Stimulated activated CD4-positive, alpha-beta T cell treated with anti-CD3 and anti-CD28 coated beads, Interleukin-15, amount 100 ng/mL, for 1 hour (primary cell): ENCODE measurements at places on chromosomes 3 and 15.

DNA sequence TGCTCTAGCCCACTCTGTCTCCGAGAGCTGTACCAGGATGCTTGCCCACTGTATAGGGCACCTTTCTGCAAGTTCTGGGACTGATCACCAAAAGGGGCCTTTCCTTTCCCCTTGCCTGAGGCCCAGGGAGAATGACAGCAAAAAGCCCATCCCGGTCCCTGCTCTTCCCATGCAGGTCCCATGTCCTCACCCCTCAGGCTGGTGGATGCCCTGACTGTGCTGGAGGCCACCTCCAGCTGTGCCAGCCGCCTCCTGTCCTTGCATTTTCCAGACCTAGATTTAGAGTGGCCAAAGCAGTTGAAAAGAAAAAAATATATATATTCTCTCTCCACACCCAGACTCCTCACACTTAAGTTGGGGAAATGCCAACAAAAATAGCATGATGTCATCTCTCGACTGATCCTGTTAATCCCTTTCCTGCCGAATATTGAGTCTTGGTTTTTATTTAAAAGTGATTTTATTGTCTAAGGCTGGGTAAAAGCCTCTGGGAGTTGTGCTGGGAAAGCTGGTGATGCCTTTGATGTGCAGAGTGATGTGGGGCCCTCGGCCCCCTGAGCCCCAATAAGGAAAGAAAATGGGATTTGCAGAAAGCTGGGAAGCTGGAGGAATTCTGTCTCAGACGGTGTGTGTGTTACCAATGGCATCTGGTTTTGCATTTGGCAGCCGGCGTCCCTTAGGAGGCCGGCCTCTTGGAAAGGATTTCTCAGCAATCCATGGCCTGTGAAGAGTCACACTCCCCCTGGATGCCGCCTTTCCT lies 29.3 kb upstream of the TPM1 start:
- no peak for DNase-seq

DNA sequence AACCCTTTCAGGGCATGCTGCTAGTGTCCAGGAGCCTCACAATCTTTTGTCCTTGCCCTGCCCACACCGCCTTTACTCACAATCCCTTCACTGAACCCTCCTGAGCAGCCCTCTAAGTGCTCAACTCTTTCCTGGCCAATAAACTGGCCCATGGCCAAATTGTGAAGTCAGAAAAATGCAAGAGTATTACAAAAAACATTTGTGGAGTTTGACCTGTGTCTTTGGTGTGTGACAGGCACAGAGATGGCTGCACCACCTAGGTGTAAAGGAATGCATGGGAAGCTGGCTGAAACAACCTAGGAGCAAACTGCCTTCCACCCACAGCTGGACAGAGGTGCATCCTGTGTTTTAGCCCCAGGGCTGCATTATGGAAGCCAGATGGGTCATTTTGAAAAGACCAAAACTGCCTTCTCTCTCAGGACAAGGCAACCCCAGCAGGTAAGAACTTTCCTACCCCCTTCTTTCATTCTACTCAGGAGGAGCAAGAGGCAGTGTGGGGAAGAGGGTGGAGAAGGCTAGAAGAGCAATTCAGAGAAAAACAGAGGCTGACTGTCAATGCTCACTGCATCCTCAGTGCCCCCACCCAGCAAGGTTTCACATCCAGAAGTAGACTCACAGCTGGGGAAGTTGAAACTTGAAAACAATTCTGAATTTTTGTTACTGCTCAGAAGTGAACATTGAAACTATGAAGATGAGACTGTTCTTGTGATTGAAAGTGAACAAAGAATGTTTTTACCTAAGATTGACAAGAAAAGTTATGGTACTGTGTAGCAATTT lies 78.6 kb downstream of the TRIM42 start:
- no peak for DNase-seq

DNA sequence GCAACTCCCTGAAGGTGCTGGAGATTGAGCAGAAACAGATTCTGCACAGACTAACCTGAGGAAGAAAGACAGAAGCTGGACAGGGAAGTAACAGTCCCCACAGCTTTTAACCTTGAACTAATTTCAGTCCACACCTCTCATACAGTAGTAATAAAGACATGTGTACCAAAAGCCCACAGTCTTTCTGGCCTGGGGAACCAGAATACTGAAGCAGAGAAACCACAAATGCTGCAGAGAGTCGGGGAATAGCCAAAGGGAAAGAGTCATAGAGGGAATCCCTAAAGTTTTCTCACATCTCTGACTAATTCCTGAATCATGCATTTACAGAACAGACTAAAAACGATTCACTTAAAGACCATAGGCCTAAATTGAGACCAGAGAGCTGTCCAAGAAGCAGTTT lies 503.4 kb upstream of the NECTIN3 start:
- DNase-seq: no peak

GRCh38 chr3:187107989-187108388 lies 31.3 kb downstream of the RPL39L start:
- DNase-seq: no peak

DNA sequence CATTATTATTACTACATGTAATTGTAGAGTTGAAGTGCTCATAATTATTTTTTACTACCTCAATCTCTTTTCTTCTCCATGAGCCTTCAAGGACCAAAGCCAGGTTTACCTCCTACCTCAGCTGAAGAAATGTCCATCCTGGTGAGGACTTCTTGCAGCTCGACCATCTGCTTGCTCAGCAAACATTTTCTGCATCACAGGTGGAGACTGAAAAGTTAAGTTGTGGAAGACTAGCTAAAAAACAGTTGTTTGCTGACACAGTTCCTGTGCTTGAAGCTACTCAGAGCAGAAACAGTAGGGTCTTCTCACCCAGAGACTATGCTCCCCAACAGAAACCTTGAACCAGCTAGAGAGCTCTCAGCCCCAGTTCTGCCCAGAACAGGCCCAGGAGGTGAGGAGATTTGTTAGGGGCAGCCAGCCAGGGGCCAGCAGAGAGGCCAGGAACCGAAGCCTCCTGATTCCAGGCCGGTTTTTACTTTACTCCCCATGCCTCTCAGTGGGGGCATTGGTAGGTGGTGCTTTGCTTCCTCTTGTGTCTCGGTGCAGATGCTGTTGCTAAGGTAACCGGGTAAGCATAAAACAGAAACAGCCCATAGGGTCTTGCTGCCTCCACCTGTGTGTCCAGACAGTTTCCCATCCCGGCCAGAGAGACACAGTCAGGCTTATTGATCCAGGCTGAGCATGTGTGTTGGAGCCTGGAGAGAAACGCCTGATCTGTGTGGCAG lies 54.9 kb downstream of the CCNL1 start:
- DNase-seq: no peak

DNA sequence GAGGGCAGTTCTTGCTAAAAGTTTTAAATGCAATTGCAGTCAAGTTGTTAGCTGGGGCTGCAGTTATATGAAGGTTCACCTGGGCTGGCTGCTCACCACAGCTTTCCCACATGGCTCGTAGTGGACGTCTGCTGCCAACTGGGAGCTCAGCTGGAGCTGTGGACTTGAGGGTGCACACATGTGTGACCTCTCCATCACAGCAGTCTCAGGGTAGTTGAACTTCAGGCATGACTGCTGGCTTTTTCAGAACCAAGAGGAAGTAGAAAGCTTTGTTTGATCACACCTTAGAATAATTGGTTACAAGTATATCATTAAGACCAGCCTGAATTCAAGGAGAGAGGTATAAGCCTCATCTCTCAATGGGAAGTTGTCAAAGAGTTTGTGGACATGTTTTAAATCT lies 74.1 kb downstream of the CHL1 start:
- DNase-seq: no peak

- DNase-seq: no peak
Observed at GRCh38 chr15:58425185-58425584, 6.6 kb upstream of the LIPC start.

DNA sequence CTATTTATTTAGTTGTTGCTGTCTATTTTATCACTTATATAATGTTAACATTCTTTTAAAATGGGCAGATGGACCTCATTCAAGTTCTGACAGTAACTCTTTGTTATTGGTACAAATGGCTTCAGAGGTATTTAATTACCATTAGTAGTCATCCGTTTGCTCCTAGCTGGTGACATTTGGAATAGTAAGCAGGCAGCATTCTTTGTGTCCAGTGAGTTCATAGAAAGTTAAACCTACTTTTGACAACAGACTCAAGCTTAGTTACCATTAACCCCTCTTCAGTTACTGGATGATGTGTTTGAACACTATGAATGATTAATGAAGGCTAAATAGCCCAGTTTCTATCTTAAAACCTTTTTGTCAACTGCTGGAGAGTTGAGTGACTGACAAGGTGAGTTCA lies 500.7 kb upstream of the ATP11B start:
- DNase-seq: no peak

- DNase-seq: no peak
Observed at GRCh38 chr3:127689266-127689860, 16.6 kb downstream of the ABTB1 start.

DNA sequence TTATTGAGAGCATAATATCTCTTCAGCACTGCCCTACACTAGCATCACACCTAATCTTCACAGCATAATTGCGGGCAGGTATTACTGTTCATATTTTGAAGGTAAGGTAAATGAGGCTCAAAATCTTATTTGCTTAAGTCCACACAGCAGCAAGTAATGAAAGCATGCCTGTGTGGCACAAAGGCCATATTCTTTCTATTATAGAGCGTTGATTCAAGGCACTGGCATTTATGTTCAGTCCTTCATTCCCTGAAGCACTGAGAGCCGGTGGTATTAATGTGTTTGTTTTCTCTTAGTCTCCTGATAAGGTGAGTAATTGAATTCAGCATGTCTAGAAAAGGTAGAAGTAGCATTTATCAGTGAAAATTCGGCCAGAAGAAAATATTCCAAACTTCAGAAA lies 231.2 kb downstream of the BBX start:
- DNase-seq: no peak

GRCh38 chr3:102476198-102476597 lies 41.4 kb downstream of the ZPLD1 start:
- DNase-seq: no peak

DNA sequence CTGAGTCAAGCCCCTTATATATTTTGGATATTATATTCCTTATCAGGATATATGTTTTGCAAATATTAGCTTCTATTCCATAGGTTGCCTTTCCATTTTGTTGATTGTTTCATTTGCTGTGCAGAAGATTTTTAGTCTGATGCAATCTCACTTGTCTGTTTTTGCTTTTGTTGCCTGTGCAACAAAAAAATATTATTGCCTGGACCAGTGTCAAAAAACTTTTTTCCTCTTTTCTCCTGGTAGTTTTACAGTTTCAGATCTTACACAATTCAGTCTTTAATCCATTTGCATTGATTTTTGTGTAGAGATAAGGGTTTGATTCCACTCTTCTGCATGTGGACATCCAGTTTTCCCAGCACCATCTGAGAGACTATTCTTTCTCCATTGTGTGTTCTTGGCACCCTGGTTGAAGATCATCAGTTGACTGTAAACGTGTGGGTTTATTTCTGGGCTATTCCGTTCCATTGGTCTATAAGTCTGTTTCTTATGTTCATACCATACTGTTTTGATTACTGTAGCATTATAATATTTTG lies 228.9 kb upstream of the NR2E3 start:
- DNase-seq: no peak

DNA sequence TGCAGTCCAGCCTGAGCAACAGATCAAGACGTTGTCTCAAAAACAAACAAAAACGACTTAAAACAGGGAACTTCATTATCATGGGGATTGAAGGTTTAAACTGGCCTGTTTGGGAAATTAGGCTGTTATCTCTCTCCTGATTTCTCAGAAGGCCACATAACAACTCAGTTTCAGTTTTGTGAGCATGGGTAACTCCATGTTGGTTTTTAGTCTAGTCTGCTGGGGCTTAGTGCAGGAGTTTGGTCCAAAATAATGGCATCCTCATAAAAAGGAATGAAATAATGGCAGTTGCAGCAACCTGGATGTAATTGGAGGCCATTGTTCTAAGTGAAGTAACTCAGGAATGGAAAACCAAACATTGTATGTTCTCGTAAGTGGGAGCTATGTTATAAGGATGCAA lies 2.3 kb upstream of the ZNF280D start:
- DNase-seq: no peak

- DNase-seq: no peak
Observed at GRCh38 chr15:54410481-54410880, 432.2 kb downstream of the UNC13C start.

DNA sequence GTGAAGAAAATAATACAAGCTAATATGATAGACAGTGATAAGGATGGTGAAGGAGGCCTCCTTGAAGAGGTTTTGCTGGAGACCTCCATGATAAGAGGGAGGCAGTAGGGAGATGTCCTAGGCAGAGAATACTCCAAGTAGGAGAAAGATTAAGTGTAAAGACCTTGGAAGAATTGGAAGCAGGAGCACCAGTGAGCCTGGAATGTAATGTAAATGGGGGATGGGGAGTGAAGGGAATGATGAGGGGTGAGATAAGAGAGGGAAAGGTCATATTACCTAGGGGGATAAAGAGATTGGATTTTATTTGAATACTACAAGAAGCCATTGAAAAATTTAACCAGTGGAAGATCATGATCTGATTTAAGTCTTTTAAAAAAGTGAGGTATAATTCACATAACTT lies 41.7 kb upstream of the ARL14 start:
- no peak for DNase-seq

DNA sequence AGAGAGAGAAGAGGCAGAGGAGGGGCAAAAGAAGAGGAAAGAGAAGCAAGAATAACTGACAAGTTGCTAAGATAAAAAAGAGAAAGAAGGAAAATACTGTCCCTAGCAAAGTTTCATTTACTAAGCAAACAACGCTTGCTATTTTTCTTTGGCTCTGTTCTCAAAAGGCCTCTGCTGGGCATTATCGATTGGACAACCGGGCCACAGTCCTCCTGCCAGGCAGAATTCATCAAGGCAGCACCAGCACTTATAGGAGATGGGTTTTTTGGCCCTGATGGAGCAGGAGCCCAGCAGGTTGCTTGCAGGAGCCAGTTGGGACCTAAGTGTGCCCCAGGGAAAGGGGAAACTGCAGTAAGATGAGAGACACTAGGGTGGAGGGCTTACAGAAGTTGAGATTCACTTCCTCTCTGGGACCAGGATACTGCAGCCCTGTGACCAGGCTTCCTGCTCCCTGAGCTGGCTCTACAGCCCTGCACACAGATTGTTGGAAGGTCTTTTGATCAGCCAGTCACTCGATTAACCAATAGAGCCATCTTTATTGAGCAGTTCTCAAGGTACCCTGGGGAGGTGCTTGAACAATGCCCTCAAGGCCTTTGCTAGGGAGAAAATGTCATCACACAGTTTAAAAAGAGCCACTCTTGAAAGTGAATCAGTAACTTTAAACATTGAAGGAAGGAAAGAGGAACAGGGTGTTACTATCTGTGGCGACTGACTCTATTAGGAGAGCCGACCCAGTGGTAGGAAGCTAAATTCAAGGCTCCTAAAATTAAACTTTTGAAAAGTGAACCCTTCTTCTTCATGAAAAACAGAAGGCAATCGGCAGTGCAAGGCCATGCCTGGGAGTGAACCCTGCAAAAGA lies 28.8 kb upstream of the GLCE start:
- no peak for DNase-seq

- DNase-seq: no peak
Observed at GRCh38 chr3:194049394-194049793, 86.6 kb upstream of the HES1 start.

- no peak for DNase-seq
Observed at GRCh38 chr3:98702166-98702565, 61.0 kb upstream of the ST3GAL6 start.
